D721Med (cell line): ENCODE measurements at places on chromosomes 5 and 9.
A peak's percentile ranks its signal among the peaks of the same experiment; 100 is the strongest.

GRCh38 chr5:3625626-3626025 is 30.0 kb downstream of the IRX1 start:
- DNase-seq: no peak

- peak; percentile 57 for DNase-seq
These were observed at the start of gene PLPPR1 for GRCh38 chr9:101028346-101029314. PLPPR1 (plus strand) TSS chr9:101028727.

DNA sequence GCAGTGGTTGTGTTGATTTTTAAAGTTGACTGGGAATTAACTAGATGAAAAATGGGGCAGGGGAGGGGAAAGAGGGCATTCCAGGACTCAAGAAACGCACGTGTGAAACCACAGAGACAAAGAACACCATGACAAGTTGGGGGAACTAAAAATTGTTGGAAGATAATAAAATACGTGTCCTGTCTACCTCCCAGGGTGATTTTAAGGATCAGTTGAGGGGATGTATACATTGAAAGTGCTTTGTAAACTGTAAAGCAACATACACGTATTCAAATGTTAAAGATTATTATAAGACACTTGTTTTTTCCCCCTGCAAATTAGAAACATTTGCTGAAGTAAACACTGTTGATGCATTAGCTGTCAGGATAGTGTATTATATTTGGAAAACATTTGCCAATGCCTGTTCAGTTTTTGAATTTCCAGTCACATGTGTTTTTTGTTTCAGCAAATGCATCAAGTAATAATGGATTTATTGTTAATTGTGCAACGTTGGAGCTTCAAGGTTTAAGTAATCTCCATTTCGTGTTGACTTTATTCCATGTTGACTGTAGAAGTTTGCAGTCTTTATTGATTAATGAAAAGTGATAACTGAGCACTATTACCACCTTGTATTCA is 412.7 kb downstream of the ACTL7B start:
- no peak for DNase-seq

DNA sequence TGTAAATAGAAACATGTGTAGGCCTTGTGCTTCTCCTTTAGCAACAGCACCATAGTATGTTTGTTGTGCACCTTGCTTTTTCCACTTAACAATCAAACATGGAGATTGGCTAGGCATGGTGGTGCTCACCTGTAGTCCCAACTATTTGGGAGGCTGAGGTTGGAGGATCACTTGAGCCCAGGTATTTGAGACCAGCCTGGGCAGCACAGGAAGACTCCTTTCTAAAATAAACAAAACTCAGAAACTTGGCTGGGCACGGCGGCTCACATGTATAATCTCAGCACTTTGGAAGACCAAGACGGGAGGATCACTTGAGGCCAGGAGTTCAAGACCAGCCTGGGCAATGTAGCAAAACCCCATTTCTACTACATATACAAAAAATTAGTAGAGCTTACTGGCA is 948 bp upstream of the FAXDC2 start:
- DNase-seq: no peak

DNA sequence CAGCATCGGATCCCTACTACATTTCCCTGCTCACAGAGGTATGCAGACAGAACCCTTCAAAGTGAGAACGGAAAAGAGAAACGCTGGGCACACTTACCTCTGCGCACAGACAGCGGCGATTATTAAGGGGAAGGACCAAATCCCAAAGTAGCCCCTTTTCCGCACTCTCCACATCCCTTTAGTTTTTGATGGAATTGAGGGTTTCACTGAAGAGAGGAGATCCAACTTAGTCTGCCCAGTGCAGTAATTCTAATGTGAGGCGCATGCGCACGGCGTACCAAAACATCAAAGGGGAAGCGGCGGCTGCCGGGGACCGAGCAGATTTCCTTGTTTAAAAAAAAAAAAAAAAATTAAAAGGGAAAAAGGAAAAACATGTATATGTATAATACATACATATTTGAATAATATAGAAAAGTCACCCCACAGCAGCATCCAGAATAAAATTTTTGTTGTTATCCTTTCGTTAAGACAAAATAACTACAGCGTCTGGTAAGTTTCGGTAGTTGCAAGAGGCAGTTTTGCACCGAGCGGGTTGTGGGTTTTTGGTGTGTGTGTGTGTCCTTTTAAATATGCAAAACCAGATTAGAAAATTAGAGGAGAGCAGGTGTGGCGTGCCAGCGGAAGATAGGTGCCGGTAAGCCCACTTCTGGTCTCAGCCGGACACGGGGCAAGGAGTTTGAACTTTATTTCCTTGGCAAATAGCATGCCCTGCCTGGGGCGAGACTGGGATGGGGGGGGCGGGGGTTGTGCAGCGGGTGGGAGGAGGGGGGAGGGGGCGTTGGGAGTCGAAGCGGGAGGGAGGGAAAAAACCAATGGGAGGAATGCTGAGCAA is at the start of gene GABRB2:
Gene GABRB2, minus strand, starts transcription at position 256 of the 832 bp plus-strand sequence. Its CDS starts 82 bp downstream, at position 174.
- peak; percentile 22 for DNase-seq

DNA sequence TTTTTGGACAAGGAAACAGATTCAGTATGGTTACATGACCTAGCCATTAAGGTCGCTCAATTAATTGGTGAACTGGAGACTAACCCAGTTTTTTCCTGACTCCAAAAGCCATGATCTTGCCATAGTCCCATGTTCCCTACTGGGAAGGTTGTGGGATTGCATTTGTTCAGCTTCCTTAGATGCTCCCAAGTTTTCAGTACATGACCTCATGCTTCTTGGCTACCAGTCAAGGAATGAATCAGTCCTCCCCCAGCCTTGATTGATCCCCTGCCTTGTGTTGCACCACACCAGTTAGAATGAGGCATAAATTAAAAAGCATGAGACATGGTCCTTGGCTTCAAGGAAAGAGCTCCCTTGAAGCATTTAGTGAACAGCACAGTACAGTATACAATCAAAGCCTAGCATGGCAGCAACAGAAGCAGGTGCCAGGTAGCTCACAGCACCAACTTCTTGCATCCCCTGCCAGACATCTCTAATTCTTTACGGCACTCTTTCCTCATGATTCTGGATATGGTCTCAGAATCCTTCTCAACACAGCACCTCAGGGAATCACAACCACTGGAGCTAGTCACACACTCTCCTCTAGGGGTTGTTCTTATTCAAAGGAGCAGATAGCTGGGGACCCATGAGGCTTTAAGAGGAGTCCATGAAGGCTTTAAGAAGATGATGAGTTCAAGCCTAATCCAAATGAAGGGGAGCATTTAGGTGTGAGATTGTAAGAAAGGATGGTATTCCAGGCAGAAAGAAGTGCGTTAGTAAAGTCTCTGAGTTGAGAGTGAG is 295.5 kb upstream of the CLINT1 start:
- DNase-seq: no peak

DNA sequence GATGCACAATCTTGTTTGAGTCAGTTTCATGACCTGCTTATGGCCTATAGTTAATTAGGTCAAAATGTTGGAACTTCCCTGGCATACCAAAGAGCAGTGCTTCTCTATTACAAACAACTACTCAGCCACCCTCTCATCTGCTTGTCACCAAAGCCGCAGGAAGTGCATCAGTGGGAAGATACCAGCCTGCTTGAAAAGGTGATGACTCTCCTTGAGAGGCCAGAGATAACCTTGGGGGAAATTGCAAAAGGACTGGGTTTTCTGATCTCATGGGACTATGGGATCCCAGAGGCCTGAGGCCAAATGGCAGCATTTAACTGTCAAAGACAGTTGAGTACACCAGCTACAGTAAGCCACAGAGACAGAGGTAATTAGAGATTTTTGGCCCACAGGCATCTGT is 69.9 kb downstream of the C9orf57 start:
- no peak for DNase-seq

GRCh38 chr5:773517-774264 is 10.8 kb downstream of the ZDHHC11B start:
- DNase-seq: peak; percentile 13

- DNase-seq: no peak
These were observed 24.5 kb downstream of the ERGIC1 start for GRCh38 chr5:172858511-172858989.

- DNase-seq: no peak
These were observed 68.4 kb downstream of the PDZD2 start for GRCh38 chr5:31707329-31707728.

DNA sequence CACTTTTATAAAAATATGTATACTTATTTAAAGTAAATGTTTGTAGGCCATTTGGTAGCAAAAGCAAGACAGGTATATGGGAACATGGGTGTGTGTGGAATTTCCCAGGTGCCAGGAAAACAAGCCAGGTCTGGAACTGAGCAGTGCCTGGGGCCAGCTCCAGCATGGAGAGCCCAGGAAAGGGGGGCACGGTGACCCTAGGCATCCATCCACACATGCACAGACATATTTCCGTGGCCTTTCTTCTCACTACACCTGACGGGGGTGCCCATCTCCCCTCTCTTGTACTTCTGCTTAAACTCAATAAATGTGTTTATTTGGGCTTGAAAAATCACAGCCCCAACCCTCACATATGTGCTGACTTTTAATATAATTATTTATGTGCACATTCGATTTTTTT is 31.2 kb upstream of the CXCL14 start:
- DNase-seq: no peak

GRCh38 chr9:82882138-82882537 is 180.8 kb downstream of the RASEF start:
- no peak for DNase-seq

- no peak for DNase-seq
These were observed 30.7 kb downstream of the INVS start for GRCh38 chr9:100129772-100130171.

DNA sequence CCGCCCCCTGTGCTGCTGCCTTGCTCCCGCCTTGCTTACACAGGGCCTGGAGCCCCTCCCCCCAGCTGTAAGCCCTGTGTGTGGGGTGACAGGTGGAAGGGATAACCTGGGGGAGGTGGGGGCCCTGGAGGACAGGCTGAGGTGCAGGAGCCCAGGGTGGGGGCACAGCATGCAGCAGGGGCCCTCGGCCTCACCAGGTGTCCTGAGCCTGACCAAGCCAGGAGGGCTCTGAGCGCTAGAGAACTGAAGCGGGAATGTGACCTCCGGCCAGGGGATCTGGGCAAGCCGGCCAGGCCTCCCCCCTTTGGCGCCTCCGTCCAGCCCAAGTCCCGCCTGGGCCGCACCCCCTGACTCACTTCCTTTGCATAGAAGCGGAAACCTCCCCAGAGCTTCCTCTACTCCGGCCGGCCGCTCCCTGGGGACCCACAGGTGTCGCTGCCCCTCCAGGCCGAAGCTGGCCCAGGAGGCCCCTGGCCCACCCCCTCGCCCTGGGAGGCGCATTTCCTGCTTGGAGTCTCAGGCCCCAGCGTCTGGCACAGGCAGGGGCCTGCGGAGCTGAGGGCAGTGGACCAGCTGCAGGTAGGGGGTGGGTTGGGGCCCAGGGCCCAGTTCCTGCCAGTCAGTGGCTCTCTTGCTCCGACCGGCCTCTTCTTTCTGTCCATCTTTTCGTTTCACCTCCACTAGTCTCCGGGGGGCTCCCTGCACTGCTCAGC is at the start of gene TOR4A:
Gene TOR4A, plus strand, starts transcription at position 398 of the 713 bp plus-strand sequence. CDS start 964 bp downstream, outside the sequence.
- DNase-seq: no peak

GRCh38 chr9:81526587-81526986 is 162.8 kb downstream of the TLE1 start:
- no peak for DNase-seq

GRCh38 chr9:38020151-38021076 is 48.6 kb downstream of the SHB start:
- no peak for DNase-seq

- DNase-seq: no peak
These were observed 17.9 kb downstream of the TLN1 start for GRCh38 chr9:35714123-35714522.

- no peak for DNase-seq
These were observed 26.9 kb downstream of the NUTM2F start for GRCh38 chr9:94301583-94301982.

GRCh38 chr5:153552886-153553285 is 62.4 kb downstream of the GRIA1 start:
- DNase-seq: no peak

DNA sequence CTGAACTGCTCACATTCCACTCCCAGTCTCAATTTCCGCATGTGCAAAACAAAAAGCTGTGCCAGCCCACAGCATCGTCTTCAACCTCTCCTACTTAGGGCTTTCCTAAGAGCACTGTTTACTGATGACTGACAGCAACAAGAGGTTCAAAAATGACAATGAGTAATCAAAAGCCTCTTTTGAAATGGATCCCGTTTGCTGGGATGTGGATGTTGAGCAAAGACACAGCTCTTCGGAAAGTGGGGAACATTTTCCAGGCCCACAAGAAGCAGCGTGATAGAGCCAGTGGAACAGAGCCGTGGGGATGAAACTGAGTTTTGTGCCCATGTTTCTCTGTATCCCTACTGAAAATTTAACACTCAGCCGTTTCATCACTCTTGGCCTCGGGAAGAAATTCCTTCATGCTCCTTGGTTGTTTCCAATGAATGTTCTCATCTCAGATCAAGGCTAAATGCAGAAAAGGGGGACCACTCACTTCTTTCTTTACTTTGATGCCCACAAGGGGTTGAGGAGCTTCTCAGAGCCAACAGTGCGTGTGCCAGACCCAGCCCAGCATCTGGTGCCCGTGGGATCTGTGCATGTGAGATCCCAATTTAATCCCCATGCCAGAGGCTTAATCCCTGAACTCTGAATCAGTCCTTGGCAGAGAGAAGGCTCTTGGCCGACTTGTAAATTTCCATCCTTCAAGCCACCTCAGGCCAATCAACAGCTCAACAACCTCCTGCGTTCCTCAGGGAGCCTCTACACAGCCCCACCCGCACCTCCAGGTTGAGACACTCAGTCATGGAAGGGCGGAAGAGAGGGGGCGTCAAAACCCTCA is 230.2 kb upstream of the DAPK1 start:
- DNase-seq: no peak

- no peak for DNase-seq
These were observed 837 bp downstream of the PCDHB2 start for GRCh38 chr5:141095263-141095641.

DNA sequence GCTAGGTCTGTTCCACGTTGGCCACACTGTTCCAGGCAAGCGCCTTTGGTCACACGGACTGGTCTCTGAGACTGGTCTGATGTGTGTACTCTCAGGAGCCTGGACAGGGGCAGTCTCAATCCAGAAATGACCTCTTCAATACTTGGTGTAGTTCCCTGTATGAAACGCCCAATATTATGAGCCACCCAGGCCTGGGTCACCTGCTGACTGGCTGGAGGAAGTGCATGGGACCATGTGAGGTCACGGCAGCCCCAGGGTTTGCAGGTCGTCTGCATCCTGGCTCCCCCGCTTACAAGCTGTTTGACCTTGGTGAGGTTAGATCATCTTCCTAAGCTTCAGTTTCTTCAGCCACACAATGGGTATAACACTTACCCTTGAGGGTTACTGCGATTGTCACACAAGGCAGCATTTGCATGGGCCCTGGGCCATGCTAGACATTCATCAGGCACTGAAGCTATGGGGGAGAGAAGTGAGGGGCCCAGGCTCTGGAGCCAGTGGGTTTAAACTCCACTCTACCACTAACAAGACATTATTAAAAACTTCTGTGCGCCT is 5.2 kb upstream of the GRHPR start:
- no peak for DNase-seq

- no peak for DNase-seq
These were observed 39.2 kb upstream of the PCA3 start for GRCh38 chr9:76725011-76725546.

DNA sequence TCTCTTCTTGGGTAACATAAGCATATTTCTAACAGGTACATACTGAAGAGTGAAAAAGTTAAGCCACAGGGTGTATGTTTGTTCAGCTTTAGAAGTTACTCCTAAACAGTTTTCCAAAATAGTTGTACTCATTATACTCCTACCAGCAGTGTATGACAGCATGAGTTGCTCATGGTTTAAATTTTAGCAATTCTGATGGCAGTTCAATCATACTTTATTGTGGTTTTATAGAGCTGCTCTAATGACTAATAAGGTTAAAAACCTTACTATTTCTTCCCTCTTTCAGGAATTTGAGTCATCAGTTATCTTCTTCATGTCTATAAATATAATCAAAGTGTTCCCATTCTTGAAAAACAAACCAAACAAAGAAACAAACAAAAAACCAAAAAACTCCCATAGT is 81.5 kb downstream of the CAAP1 start:
- no peak for DNase-seq
